ENCODE measurements at places on chromosomes 2 and 18.

GRCh38 chr2:119741001-119741400 lies 18.7 kb upstream of the PTPN4 start:
- no peak for DNase-seq

DNA sequence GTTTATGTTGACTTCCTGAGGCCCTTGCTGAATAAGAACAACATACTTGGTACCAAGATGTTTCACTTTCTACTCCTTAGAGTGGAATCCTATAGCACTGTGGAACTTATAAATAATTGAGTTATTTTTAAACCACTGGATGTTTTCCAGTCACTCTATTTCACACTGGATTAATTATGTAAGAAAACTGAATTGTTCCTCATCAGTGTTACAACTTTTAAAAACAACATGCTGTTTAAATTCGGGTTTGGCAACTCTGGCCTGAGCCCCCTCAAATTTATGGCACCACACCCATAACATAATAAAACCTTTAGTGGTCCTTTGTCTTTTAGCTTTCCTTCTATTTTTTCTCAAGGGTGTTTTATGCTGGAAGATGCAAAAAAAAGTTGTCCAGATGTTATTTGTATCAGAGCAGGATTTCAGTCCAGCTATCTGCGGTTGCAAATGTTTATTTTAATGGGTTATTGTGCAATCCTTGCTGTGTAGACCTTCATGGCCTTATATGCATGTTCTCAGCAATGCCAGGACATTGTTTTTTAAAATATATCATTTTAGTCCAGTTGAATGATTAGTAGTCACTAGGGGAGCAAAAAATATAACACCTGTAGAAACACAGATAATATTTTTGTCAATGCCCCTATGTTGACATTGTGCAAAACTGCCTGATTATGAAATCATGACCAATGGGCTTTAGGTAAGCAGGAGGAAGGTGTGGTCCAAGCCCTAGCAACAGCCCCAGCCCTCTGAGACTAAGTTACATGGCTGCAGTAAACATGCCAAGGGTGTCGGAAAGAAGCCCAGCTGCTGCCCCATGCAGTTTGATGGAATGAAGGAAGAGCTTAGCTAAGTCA lies 638.0 kb upstream of the ZEB2 start:
- no peak for DNase-seq

DNA sequence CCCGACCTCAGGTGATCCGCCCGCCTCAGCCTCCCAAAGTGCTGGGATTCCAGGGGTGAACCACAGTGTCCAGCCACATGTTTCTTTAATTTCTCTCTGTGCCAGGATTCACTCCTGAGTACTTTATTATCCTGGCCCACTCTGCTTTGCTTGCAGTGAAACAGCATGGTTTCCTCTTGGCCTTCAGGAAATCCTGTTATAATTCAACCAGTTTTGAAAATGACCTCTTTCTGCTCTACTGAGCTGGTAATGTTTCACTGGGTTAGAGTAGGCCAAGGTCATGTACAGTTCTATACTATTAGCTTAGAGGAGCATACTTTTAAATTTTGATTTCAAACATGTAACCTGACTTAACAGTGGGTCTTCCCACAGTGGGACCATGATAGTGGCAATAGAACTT lies 90.6 kb upstream of the PELI1 start:
- no peak for DNase-seq

GRCh38 chr2:234100686-234101085 lies 50.2 kb downstream of the SPP2 start:
- no peak for DNase-seq

- no peak for DNase-seq
Measured at GRCh38 chr2:235333076-235333475, 160.8 kb upstream of the AGAP1 start.
